Smooth muscle cell of the pulmonary artery (primary cell): ENCODE measurements at places on chromosomes 4 and X. TPM values are rescaled to one million over a fixed set of nuclear protein-coding genes. Genes with fewer than 3 reads are reported as not detected.

RNF128 gene
- 2.3 and 6.7 TPM in 2 replicates for total RNA-seq

GAGE12J gene
- not detected in 2 replicates for total RNA-seq

RBM46 gene
- under 0.01 TPM in 1 of 2 replicates, not detected in the other for total RNA-seq

POLA1 gene
- total RNA-seq: 7.6 and 9.1 TPM in 2 replicates

CT45A2 gene
- total RNA-seq: not detected in 2 replicates

SMARCA1 gene
- 70.9 and 83.1 TPM in 2 replicates for total RNA-seq

GABRB1 gene
- 0.98 and 0.99 TPM in 2 replicates for total RNA-seq

SMR3A gene
- total RNA-seq: not detected in 2 replicates

CCNB3 gene
- 0.07 and 0.65 TPM in 2 replicates for total RNA-seq

ABCG2 gene
- 1.2 and 7.2 TPM in 2 replicates for total RNA-seq

S100G gene
- total RNA-seq: not detected in 2 replicates

ADAM29 gene
- total RNA-seq: not detected in 2 replicates

NAA11 gene
- total RNA-seq: not detected in 2 replicates

ERAS gene
- total RNA-seq: 0.13 TPM in 1 of 2 replicates, not detected in the other

ERVMER34-1 gene
- not detected in 2 replicates for total RNA-seq

GLUD2 gene
- 1.7 and 2.0 TPM in 2 replicates for total RNA-seq

TLR1 gene
- total RNA-seq: 0.76 and 1.5 TPM in 2 replicates

SPANXD gene
- not detected in 2 replicates for total RNA-seq

FRG2 gene
- total RNA-seq: not detected in 2 replicates

BTC gene
- total RNA-seq: 0.30 and 0.78 TPM in 2 replicates

RAB39B gene
- total RNA-seq: 0.72 and 1.9 TPM in 2 replicates

STARD8 gene
- 1.6 and 3.1 TPM in 2 replicates for total RNA-seq

SCRG1 gene
- 0.50 and 3.6 TPM in 2 replicates for total RNA-seq

PROM1 gene
- 0.10 and 0.13 TPM in 2 replicates for total RNA-seq

SH3BP2 gene
- total RNA-seq: 10.5 and 24.8 TPM in 2 replicates

FAM241A gene
- total RNA-seq: 1.1 and 2.4 TPM in 2 replicates

MID1 gene
- 15.8 and 23.0 TPM in 2 replicates for total RNA-seq

LINC00632 gene
- total RNA-seq: 9.7 and 13.3 TPM in 2 replicates

SRPK3 gene
- 0.91 and 3.6 TPM in 2 replicates for total RNA-seq

AFF2 gene
- 0.07 and 0.26 TPM in 2 replicates for total RNA-seq

LDB2 gene
- total RNA-seq: 11.3 and 70.6 TPM in 2 replicates

FNIP2 gene
- 44.8 and 79.2 TPM in 2 replicates for total RNA-seq

MAGEC2 gene
- total RNA-seq: not detected in 2 replicates

PAGE1 gene
- not detected in 2 replicates for total RNA-seq

NXT2 gene
- total RNA-seq: 6.8 and 10.3 TPM in 2 replicates

FAM149A gene
- total RNA-seq: 3.1 and 3.6 TPM in 2 replicates

GSX2 gene
- not detected in 2 replicates for total RNA-seq

VMA21 gene
- 40.0 and 46.1 TPM in 2 replicates for total RNA-seq

ARL13A gene
- total RNA-seq: not detected in 2 replicates

PNMA6A gene
- total RNA-seq: 2.9 and 3.3 TPM in 2 replicates

CT83 gene
- total RNA-seq: not detected in 2 replicates

ZNF732 gene
- 0.10 and 0.13 TPM in 2 replicates for total RNA-seq

FGB gene
- total RNA-seq: not detected in 2 replicates

CSAG2 gene
- total RNA-seq: not detected in 2 replicates

RTL5 gene
- total RNA-seq: 5.3 and 7.2 TPM in 2 replicates

H2BW2 gene
- not detected in 2 replicates for total RNA-seq

SOD3 gene
- total RNA-seq: 61.3 and 143 TPM in 2 replicates

ZDHHC9 gene
- total RNA-seq: 30.3 and 41.4 TPM in 2 replicates
